Fibroblast of gingiva (primary cell): ENCODE measurements at places on chromosomes 11 and 22.

DNA sequence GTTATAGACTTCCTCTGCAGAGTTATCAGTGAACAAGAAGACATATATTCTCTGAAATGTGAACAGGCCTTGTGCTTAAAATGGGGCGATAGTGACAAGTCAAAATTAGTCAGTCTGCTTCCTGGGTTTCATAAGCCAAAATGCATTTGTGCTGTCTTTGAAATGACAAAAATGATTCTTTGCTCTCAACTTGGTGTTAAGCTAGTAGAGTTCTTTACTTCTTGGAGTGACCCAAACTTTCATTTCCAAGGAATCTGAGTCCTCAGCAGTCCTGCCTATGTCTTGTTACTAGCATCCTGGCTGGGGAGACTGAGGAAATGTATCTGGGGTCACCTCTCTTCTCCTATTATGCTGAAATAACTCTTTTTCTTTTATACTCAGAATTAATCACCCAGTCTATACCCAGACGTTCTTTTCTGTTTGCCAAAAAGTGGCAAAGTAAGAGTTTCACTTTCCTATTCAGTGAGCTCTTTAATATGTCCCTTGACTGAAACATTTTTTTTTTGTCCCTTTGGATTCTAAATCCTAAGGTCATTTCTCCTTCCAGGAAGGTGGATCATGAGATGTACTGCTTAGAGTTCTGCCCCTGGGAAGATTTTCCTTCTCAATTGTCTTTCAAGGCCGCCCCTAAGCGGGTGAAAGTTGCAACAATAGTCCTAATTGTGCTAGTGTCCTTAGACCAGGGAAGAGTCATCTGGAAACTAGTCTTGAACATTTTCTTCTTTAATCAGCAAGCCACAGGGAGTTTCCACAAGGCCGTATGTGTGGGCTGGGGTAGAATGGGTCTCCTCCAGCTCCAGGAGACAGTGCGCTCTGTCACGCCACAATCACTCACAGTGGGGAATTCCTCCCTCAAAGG, 53.0 kb upstream of the RDX start:
- no peak for DNase-seq

DNA sequence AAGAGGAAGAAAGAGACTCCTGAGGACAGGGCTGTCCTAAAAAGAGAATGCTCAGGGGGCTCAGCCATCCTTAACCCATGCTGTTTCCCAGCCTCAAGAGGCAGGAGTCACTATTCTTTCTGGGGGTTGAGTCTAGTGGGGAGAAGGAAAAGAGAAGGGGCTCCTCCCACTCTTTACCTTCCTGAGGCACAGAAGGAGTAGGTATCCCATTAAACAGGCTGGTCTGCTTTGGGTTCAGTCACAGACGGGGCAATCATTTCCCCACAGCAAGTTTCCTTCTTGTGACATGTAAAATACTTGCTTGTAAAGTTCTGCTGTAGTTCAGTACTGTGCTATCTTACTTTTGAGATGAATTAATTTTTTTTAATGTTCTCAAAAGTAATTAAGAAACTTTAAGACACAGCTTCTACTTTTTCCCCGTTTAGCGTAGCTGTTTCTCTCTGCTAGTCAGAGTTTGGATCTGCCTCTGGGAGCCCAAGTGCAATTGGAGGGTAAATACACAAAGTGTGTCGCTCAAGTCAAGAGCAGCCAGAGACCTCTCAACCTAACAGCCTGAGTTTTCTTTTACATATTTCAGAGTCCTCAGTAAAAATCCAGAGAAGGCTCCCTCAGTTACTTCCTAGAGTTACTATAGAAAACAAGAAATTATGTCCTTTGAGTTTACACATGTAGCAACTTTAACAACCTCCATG, 15.0 kb downstream of the OR8A1 start:
- no peak for DNase-seq

- DNase-seq, result peak; percentile 100
Measured at GRCh38 chr22:36775964-36776669, at the start of gene IFT27. TSS of gene IFT27 (minus strand) at chr22:36776119. CDS start at chr22:36775707, 412 bp downstream.

- no peak for DNase-seq
Measured at GRCh38 chr22:38783095-38783615, 10.8 kb downstream of the DNAL4 start.

- peak; percentile 52 for DNase-seq
Measured at GRCh38 chr22:22884010-22884887, 3.4 kb upstream of the IGLL5 start.

DNA sequence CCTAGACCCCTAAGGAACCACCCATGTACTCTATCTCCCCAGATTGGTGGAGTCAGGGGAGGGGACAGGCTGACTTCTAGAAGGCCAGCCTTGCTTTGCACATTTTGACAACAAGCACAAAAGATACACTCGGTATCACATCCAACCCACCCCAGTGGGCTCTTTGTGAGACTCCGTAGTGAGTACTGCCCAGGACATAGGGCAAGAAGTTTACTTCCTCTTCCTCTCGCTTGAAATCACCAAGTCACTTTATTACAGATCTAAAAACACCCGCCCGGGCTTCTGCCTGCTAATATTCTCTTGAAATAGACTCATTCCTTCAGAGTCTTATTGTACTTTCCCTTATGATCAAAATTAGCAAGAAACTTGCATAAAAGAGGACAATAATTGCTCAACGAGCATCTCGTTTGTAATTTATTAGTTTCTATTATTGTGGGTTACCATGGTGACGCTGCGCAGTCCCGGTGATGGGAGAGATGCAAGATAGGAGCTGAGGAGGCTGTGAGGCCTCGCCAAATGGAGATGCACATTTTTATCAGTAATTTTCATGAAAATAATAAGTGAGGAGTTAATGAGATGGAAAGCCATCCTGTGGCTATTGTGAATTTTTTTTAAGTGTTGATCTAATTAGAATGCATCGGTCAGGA, 96.9 kb downstream of the FEZ1 start:
- no peak for DNase-seq

GRCh38 chr11:59267196-59267595, 54.5 kb upstream of the MPEG1 start:
- no peak for DNase-seq

GRCh38 chr11:130340671-130341319, 26.1 kb upstream of the ZBTB44 start:
- DNase-seq, result no peak

DNA sequence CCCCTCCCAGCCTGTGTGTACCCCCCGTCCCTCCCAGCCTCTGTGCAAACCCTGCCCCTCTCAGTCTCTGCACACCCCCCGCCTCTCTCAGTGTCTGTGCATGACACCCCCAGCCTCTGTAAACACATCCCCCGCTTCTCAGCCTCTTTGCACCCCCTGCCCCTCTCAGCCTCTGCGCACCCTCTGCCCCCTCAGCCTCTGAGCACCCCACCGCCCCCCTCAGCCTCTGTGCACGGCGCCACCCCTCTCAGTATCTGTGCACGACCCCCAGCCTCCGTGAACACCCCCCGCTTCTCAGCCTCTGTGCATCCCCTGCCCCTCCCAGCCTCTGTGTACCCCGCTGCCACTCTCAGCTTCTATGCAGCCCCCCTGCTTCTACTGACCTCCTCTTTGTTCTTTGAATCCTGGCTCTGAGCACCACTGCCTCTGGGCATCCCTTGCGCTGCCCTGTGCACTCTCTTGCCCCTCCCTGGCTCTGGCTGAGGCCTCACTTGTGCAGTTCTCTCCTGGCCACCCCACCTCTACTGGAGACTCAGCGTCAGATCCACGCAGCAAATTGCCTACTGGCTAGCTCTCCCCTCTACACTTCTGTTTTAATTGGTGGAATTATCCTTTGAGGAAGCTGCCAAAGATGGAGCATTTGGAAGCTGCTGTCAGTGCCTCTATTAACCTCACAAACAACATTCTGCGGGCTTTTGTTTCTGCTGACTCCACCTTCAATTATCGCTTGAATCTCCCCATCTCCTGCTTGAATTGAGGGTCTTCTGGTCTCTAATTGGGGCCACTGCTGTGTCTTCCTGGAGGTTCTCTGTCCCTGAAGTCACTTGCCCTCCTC, 838.6 kb downstream of the TBC1D22A start:
- no peak for DNase-seq
